Stimulated activated CD4-positive, alpha-beta T cell treated with anti-CD3 and anti-CD28 coated beads, Interleukin-4, amount 100 ng/mL, for 4 hours (primary cell): ENCODE measurements at places on chromosomes 3 and 15.

- no peak for DNase-seq
Measured at GRCh38 chr3:108021131-108021530, 69.7 kb downstream of the CD47 start.

DNA sequence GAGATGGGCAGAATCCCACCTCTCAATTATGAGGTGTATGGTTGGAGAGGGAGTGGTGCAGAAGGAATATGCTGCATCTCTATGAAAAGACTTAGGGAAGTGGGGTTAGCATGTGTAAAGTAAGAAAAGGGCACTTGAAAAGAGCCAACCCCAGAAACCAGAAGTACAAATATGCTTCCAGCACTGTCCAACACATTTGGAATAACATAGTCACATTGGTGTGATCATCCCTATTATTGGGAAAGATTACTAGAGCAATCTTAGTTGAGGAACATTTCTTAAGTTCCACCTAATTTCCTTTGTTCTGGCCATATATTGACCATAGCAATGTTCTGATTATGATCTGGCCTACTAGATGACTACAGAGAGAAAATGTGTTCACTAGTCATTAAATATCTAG is 34.3 kb downstream of the HMG20A start:
- no peak for DNase-seq

DNA sequence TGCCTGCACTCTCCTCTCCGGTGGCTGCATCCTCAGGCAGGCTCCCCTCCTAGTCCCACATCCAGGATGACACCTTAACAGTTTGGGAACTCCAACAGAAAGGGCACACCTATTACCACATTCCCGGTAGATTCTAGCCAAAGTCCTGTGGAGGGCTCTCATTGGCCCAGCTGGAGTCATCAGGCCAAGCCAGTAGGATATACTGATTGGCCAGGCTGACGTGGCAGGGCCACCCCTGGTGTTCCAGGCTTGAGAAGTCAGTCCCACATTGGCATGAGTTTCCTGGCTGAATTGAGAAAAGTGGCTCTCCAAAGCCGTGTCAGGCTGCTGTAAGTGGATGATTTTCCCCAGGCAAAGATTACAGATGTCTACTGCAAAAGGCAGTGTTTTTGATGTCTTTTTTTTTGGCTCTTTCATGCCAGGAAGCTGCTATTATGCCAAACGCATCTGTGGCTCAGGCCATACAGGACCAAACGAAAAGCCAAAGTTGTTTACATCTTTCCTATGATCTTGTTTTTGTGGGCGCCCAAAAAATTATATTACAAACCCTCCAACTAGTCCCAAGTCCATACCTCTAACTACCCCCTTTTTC is 6.6 kb upstream of the BLM start:
- no peak for DNase-seq

DNA sequence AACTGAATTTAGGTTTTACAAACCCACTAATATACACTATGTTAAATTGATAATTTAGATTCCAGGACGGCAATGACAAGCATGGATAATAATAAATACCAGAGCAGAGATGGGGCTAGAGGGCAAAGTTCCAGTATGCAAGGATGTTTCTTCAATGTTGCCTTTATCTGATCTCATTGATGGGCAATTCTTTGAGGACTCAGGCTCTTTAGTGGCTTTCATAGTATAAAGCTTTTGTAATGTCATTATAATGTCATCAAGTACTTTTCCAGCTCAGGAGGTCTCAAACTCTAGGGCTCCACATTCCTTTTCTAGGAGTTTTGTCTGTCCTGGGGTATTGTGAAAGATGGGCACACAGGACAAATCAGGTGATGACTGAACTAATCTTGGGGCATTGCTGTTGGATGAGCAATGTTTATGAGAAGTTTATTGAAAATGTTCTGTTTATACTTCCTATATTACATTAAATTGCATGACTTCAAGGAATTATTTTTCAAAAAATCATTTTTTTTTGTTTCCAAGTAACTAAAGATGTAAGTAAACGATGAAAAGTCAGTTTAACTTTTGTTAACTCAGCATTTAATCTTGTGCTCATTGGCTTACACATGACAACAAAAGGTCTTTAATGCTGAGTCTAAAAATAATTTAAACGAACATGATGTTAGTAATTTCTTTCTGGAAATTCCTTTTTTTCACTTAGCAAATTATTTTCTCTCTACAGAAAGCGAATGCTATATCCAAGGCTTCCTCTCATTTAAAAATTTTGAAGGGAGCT is 116.4 kb downstream of the OXSM start:
- no peak for DNase-seq

GRCh38 chr15:36426691-36427090 is 152.7 kb upstream of the CDIN1 start:
- no peak for DNase-seq

DNA sequence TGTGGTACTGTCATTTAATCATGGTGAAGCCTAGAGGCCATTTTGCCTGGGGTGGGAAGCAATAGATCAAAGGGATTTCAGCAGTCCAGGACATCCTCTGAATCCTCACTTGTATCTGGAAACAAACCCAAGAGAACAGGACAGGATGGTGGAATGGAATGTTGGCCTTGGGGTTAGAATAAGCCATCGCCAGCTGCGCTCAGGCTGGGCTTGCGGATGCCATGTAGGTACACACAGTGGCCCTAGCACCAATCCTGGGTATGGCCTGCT is 76.5 kb upstream of the ALDH1A3 start:
- DNase-seq = no peak

DNA sequence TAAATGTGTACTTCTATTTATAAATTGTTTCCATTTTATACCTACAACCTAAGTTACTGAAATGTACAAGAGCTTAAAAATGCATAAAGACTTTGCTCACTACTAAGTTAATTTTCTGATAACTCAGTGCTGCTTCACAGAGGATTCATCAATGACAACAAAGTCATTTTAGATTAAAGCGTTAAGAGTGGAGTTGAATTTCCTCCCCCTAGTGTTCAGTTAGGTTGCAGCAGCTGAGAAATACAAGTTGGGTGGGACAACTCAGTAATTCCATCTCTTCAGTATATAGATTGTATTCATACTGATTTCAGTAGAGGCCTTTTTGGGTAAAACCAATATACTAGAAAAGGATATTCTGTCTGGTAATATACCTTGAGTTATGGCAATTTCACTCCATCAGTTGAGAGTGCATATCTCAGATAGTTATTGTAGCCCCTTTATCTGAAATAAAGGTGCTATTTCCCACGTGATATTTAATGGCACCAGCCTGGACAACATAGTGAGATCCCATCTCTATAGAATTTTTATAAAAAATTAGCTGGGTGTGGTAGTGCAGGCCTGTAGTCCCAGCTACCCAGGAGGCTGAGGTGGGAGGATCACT is 6.9 kb upstream of the RPL35A start:
- DNase-seq = no peak

DNA sequence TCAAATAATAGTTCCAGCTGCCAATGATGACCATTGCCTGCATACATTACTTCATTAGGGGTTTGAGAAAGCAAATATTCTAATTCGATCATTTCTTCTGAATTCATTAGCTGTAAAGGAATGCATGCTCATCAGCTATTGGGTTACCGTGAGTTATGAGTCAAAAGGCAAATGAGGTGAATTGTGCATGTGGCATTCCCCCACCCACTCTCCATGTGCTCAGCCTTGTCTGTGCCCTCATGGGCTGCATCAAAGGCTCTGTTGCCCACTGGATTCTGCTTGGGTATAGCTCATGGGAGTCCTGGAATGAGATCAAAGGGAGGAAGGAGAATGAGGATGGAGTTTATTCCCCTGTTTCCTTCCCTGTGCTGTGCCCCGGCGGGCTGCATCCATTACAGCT is 99.3 kb upstream of the CHRNA7 start:
- DNase-seq = peak; percentile 39

GRCh38 chr3:182606905-182607504 is 186.3 kb upstream of the ATP11B start:
- no peak for DNase-seq

DNA sequence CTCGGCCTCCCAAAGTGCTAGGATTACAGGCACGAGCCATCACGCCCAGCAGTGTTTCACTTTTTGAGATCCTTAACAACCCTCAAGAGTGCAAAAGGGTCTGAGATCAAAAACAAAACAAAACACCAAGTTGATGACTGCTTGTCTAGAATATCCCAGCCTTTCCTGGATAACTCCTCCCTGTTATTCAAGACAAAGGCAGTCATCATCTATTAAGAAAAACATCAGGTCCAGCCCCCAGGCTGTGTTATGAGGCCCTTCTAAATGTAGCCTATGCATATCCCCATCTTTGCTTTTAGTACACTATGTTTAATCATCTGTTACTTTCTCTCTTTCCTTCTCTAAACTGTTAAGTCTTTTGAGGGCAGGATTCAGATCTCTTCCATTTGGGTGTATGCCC is 150.1 kb upstream of the FHIT start:
- no peak for DNase-seq

- no peak for DNase-seq
Measured at GRCh38 chr15:63986751-63987341, 59.4 kb downstream of the DAPK2 start.

GRCh38 chr3:138082992-138083386 is 32.4 kb downstream of the DZIP1L start:
- DNase-seq = no peak

DNA sequence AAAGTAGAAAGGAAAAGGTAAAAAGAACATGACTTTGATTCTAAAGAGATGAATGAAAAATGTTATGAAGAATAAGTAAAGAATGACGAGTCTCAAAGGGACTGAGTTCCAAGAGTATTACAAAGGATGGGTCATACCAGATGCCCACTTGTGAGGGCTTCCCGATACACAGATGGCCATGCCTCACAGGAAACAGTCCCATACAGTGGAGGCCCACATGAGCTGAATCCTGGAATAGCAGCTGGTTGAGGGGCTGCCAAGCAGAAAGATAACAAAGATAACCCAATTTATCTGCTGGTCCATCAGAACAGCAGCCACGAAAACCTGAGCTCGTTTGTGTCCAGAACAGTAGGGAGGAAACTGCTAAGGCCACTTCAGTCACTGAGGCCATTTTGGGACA is 3.7 kb downstream of the SSR3 start:
- no peak for DNase-seq

DNA sequence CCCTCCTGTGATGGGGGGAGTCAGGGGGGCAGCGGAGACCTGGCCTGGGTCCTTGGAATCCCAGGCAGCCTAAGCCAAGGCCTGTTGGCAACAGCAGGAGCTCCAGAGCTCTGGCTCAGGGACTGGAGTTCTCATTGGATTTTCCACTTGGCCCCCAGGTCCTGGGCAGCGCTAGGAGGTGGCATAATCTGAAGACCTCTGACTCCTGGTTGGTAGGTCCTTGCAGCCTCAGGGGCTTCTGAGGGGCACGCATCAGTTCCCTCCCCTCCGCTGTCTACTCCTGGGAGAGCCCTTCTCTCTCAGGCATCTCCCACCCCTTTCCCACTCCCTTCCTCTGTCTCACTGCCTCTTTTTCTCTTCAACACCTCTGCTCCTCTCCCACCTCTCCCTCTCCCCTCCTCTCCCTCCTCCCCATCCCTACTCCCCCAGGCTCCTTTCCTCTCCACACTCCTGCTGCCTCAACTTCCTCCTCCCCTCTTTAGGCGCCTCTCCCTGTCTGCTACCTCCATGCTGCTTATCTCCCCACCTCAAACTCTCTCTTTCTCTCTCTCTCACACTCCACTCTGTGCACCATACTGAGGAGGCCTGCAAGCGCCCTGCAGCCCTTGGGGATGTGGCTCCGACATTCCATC is 41.1 kb upstream of the SLC6A1 start:
- DNase-seq = no peak

GRCh38 chr3:190366133-190366532 is 21.8 kb upstream of the CLDN16 start:
- DNase-seq = no peak

- no peak for DNase-seq
Measured at GRCh38 chr3:72190050-72190449, 405.1 kb upstream of the PROK2 start.

DNA sequence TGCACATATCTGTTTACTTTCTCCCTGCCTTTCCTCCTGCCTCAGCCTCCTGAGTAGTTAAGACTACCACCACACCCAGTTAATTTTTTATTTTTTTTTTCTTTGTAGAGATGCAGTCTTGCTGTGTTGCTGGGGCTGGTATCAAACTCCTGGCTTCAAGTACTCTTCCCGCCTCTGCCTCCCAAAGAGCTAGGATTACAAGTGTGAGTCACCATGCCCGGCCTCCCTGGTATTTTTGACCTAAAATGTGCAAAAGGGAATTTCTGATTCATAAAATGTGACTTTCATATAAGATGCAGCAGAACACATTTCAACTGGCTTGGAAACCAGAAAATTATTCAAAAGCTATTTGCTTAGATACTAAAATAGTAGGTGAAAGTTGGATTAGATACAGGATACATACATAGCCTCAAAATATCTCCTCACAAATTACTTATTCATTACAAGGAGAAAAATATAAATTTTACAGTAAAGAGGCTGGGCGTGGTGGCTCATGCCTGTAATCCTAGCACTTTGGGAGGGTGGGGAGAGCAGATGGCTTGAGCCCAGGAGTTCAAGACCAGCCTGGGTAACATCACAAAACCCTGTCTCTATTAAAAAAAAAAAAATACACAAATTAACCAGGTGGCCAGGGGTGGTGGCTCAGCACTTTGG is 32.0 kb downstream of the MAP4 start:
- DNase-seq = no peak

DNA sequence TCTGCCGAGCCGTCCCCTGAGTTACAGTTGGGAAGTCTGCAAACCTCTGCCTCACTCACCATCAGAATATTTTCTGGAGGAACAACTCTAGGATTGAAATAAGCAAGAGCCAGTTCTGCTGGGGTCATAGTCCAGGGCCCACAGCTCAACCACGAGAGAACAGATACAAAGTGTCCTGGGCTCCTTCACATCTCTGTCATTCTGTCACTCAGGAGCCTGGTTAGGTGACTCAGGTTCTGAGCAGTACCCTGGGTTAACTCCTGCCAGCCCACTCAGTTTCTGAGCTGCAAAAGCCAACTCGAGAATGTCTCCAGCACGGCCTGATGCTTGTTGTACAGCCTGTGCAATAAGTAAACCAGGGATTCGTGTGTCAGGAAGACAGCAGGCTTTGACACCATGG is 155.7 kb downstream of the SLCO3A1 start:
- no peak for DNase-seq

GRCh38 chr3:141051443-141052200 is 475 bp downstream of the SPSB4 start:
- no peak for DNase-seq

DNA sequence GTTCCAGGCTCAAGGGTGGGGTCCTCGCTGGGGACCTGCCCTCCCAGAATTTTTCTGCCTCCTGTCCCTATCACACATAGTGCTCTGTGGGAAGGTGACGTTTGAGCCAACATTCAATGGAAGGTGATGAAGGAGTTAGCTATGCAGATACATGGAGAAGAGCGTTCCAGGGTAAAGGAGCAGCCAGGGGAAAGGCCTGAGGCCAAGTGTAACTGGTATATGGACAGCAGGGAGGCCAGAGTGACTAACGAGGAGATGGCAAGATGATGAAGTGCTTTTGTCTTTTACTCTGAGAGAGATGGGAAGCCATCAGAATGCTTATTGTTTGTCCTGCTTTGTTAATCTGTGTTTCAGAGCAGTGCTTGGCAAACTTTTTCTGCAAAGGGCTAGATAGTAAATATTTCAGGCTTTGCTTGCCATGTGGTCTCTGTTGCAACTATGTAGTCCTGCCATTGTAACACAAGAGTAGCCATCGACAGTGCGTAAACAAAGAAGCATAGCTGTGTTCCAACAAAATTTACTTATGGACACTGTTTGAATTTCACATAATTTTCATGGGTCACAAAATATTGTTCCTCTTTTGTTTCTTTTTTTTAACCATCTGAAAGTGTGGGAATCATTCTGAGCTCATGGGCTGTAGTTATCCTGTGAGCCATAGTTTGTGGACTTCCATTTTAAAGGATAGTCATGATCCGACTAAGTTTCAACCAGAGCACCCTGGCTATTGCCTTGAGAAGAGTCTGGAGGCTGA is 25.8 kb upstream of the PIAS1 start:
- no peak for DNase-seq

- no peak for DNase-seq
Measured at GRCh38 chr3:159340877-159341500, 539.1 kb downstream of the MFSD1 start.
